Muscle of back (tissue), 13 donors: ENCODE measurements at places on chromosomes 6 and 20. TPM values are rescaled to one million over a fixed set of nuclear protein-coding genes. Genes with fewer than 3 reads are reported as not detected.

The MAP3K7 gene
- polyA plus RNA-seq, result 32.7 TPM

The JPH2 gene
- polyA plus RNA-seq, result 95.8 TPM

The SLC22A7 gene
- 0.45 TPM for polyA plus RNA-seq

The MYBL2 gene
- 14.3 TPM for polyA plus RNA-seq

The FILIP1 gene
- polyA plus RNA-seq, result 25.2 TPM

The KIFC1 gene
- 25.9 TPM for polyA plus RNA-seq

The EDN3 gene
- polyA plus RNA-seq, result 32.7 TPM

The KCNQ2 gene
- polyA plus RNA-seq, result 4.4 TPM

The BPI gene
- 1.8 TPM for polyA plus RNA-seq

The HDGFL1 gene
- polyA plus RNA-seq, result not detected

The CTCFL gene
- 0.20 TPM for polyA plus RNA-seq

The SOBP gene
- 15.2 TPM for polyA plus RNA-seq

The CST4 gene
- not detected for polyA plus RNA-seq

The MTFR2 gene
- 1.4 TPM for polyA plus RNA-seq

The PPP1R3D gene
- 6.8 TPM for polyA plus RNA-seq

The EYS gene
- 0.41 TPM for polyA plus RNA-seq

The C6orf58 gene
- not detected for polyA plus RNA-seq

The EFCAB8 gene
- polyA plus RNA-seq, result 0.12 TPM

The PREP gene
- polyA plus RNA-seq, result 34.3 TPM

The SIRPD gene
- polyA plus RNA-seq, result not detected

The NCOA7 gene
- 10.2 TPM for polyA plus RNA-seq

The MBOAT1 gene
- polyA plus RNA-seq, result 3.8 TPM

The MAP3K5 gene
- 2.0 TPM for polyA plus RNA-seq

The CDH4 gene
- polyA plus RNA-seq, result 0.95 TPM
